Stimulated activated memory B cell treated with anti-CD40 and anti-IgM and Interleukin-4, amounts not matched to agents 10 μg/mL and 1 μg/mL and 100 μg/mL, for 72 hours (primary cell): ENCODE measurements at places on chromosomes 3 and 15.

DNA sequence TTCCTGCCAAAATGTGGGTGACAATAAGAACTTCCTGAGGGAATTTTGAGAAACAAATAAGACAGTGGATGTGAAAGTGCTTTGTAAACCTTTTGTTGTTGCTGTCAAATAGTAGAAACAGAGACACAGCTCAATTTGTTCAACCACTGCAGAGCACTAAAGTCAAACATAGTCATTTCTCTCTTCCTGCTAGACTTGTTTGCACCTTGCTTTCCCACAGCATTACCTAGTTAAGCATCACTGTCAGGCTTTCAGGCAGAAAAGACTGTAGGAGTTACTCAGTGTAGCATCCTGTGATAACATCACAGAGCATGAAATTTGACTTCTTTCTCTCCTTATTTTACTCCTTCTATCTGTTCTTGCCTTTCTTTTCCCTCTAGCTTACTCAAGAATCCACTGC lies 27.1 kb downstream of the SLC12A1 start:
- no peak for ATAC-seq

GRCh38 chr15:71883447-71883846 lies 73.1 kb downstream of the NR2E3 start:
- no peak for ATAC-seq

DNA sequence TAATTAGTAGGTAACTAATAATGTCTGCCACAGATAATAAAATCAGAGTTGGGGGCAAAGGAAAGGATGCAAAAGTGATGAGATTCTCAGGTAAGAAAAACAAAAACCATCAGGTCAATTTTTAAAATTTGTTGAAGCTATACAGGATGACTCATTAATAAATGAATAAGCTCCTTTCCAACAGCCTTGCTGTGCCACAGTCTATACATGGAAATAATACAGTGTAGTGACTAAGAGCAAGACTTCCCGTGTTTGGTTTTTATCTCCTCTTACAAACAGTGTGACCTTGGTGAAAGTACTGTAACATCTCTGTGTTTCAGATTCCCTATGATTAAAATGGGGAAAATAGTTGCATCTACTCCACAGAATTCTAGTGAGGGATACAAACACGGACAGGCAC lies 331.6 kb downstream of the PYDC2 start:
- ATAC-seq = no peak

DNA sequence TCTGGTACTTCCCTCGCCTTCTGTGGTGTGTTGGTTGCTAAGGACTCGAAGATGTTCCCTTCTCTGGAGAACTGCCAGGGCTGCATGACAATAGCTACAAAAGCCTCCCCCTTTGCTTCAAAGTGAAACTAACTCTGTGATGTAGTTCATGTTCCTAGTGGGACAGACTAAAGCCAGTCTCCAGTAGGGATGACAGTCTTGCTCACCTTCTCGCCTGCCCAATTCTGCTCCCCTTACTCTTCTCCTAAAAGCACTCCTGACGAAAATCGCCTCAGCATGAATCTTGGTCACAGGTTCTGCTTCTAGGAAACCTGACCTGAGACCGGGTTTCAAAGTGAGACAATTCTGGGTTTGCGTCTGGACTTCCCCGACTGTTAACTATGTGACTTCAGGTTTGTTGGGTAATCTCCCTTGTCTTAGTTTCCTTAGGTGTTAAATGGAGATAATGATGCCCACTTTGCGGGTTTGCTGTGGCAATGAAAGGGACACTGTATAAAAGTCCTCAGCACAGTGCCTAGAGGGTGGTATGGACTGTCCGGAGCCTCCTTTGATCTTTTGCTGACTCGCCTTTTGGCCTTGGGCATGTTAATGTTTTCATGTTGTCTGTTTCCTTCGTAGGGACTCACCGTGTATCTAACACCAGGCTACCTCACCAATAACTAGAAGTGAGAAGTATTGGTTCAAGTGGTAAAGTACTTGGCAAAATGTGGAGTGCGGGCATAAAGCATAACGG lies 24.9 kb upstream of the THRB start:
- peak; percentile 68 for ATAC-seq

GRCh38 chr3:16877505-16877904 lies 7.2 kb upstream of the PLCL2 start:
- ATAC-seq = no peak

GRCh38 chr3:134423153-134423552 lies 48.9 kb upstream of the AMOTL2 start:
- ATAC-seq = no peak

- ATAC-seq = no peak
Observed at GRCh38 chr3:137761563-137762503, 2.3 kb upstream of the SOX14 start.

DNA sequence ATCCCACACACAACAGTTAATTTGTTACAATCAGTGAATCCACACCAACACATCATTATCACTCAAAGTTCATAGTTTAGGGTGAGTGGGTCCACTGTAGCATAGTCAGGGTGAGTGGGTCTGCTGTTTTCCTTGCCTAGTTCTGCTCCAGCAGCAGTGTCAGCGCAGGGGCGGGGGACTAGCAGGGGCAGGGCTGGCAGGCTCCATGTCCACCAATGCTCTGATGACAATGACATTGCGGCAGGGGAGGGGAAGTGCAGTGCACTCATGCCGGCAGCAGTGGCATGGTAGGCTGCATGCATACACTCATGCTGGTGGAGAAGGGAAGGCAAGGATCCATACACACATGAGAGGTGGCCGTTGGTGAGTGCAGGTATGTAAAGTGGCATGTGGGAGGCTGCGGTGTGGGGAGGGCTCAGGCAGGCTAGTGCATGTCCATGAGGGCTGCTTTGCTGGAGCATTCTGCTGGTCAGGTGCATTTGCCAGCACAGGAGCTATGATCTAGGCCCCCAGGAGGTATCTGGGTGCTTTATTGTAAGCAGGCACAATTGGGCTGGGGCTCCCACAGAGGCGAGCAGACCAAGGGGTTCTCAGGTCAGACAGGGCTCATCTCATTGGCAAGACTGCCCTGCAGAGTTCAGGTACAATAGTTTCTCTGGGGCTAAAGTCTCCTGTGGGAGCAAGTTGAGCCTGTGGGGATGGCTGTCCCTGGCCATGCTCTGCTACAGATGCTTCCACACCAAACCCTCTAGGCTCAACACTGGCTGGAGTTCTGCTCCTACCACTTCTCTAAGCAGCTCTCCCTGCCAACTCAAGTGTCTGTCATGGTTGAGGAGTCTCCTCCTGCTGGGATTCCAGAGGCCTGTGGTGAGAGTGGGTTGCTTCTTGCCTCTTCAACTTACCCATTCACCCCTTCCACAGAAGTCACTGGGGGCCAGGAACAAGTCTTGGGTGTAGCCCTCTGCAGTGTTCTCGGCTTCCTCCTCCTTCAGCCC lies 81.3 kb downstream of the KCNAB1 start:
- peak; percentile 16 for ATAC-seq
